ENCODE measurements at places on chromosomes 7 and 10.

- peak; percentile 51 for DNase-seq
Observed at GRCh38 chr7:137169282-137169698, 174.2 kb downstream of the PTN start.

GRCh38 chr7:105580022-105580740, 1.1 kb downstream of the EFCAB10 start:
- no peak for DNase-seq

DNA sequence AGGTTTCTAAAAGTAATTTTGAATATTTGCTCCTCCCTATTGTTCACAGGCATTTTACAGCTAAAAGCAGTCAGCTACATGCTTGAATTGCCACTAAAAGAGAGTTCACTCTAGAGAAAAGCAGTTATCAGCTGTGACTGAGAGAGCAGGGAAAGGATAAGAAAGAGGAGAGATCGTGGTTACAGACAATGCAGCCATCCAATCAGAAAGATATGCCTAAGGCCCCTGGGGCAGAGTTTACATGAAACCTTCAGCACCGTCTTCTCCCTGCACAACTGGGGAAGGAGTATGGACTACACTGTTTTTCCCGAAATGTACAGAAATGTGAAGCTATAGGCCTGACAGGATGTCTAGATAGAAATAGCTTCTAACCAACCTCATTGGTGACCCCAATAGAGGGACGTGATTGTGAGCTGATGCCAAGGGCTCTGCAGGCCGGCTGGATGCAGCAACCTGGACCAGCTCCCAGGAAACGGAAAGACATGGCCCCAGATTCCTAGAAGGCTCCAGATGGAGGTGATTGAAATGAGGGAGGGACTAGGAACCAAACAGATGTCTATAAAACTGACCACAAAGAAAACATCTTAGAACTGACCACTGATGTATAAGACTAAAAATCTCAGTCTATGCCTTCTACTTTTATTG, 3.2 kb upstream of the VSTM4 start:
- no peak for DNase-seq

GRCh38 chr7:50147951-50148808, 55.1 kb upstream of the ZPBP start:
- DNase-seq: no peak

DNA sequence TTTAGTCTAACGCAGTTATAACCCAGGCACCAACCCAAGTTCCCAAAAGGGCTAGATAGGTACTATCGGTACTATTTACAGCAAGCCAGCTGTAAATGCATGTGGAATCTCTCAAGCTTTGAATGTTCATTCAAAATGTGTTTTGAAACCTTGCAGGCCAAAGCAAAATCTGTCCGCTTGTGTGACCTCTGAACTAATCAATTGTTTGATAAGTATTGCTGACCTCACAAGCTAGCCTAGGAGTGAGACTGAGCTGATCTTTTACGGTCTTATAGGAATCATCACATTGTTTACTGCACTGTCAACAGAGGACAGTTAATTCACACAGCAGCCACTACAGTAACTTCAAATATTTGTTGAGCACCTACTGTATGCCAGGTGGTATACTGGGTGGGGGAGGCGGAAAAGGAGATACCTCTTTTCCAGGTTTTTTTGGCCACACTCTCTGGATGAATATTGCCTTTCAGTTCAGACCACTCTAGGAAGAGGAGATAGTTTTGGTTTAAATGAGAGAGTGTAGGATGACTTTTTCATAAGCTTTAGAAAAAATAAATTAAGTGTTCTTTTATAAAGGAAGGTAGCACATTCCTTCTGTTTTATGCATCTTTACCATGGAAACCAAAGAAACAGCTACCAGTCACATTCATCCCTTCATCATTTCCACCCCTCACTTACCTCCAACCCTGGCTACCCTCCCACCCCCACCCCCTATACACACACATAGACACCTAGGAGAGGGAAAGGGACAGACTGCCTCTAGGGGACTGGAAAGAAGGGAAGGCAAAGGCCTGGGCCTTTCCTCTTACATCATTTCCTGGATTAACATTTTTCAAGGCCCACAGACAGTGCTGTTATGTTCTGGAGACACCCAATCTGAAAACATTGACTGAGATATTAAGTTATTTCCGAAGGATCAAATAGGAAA, 2.4 kb downstream of the PAPSS2 start:
- no peak for DNase-seq

DNA sequence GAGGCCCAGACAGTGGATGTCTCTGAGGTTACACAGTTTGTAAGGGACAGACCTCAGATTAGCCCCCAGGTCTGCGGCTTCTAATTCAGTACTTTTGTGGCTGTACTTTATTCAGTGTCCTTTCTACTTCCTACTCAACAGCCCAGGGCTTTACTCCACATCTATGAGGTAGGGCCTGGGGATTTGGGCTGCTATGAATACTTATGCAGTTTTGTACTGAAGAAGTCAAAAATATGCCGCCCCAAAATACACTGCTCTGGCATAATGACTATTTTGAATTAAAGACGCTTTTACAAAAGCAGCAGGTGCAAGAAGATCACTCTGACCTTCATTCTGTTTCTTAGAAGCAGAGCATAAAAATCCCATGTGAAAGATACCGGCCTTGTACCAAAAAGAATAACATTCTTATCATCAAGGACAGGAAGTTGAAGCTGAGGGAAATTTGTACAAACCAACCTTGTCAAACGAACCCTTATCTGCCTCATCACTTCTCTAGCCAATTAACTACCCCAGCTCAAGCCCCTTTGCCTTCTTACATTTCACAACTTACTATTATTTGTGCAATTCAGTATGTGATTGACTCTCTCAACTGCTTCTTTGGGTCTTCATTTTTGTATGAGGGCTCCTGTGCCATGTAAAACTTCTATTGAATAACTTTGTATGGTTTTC, 26.1 kb upstream of the TRUB1 start:
- no peak for DNase-seq

- DNase-seq: no peak
Observed at GRCh38 chr7:36079446-36080025, 73.5 kb upstream of the EEPD1 start.

DNA sequence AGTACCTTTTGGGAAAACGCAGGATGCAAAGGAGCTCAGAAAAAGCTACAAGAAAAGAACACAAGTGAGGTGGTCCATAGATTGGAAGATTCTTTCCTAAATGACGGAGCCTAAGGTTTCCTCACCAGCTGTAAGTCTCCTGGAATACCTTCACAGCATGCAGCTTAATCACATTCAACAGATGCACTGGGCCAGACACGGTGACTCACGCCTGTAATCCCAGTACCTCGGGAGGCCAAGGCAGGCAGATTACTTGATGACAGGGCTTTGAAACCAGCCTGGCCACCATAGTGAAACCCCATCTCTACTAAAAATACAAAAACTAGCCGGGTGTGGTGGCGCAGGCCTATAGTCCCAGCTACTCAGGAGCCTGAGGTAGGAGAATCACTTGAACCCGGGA, 228.7 kb downstream of the FRMD4A start:
- no peak for DNase-seq

GRCh38 chr7:44196450-44196872, 4.3 kb upstream of the YKT6 start:
- no peak for DNase-seq

- DNase-seq: no peak
Observed at GRCh38 chr7:20403331-20403730, 72.6 kb downstream of the ITGB8 start.

DNA sequence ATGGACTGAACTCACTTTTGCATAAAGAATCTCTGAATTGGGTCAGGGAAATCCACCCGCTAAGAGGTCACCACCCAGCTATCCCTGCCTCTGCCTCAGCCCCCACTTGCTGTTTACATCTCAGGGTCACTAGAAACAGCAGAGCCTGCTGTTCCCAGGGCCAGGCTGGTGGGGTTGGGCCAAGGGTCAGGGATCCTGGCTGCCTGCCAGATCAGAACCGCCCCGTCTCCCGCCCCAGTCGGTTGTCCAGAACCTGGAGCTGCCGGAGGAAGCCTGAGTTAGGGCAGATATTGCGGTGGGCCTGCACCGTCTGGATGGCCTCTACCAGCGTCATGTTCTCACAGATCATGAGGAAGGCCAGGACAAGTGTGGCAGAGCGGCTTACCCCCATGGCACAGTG, 17.0 kb upstream of the SAMD8 start:
- no peak for DNase-seq

Measured in hippocampal formation (tissue), 2 donors.